ENCODE measurements at places on chromosomes 3 and 15. TPM values are rescaled to one million over a fixed set of nuclear protein-coding genes. Genes with fewer than 3 reads are reported as not detected.

SNTN gene
- not detected for total RNA-seq

DZIP1L gene
- 10.2 TPM for total RNA-seq

CLDN18 gene
- total RNA-seq, result not detected

HEMK1 gene
- 7.0 TPM for total RNA-seq

PHLDB2 gene
- total RNA-seq, result 23.3 TPM
